ENCODE measurements at places on chromosomes 12 and 14.

DNA sequence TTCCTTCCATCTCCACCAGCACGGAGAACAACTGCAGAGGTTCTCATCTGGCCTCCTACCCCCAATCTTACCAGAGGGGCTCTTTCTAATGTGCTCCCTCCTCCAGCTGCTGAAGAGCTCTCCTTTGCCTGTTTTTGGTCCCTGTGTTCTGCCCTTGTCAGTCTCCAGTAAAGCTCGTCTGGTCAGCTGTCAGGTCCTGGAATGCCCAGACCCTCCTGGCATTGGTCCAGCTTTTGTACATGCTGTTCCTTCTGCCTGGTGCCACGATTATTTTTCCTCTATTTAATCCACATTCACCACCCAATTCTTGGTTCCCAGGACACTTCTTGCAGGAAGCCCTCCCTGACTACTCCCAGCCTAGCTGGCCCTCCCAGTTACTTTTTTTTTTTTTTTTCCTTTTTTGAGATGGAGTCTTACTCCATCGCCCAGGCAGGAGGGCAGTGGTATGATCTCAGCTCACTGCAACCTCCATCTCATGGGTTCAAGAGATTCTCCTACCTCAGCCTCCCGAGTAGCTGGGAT is 6.5 kb downstream of the SLC8B1 start:
- DNase-seq = no peak

DNA sequence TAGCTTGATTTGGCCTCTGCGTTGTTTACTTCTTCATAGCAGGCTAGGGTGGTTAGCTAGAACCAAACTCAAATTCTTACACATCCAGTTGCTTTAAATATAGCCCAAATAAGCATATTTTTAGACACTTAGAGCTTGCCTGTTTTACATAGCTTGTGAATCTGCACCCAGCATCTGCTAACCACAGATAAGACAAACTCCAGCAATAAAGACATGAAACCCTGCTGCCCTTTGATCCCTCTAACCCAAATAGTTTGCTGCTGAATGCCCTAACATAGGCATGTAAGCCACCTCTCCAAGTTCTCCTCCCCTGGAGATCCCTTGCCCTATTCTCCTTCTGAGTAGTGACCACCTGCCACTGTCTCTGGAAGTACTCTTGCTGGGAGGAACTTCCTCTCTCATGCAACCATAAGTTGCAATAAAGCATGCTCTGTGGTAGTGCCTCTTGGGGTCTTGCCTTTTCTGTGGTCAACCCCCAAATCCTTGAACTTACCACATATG is 185.6 kb downstream of the TMEM117 start:
- no peak for DNase-seq

DNA sequence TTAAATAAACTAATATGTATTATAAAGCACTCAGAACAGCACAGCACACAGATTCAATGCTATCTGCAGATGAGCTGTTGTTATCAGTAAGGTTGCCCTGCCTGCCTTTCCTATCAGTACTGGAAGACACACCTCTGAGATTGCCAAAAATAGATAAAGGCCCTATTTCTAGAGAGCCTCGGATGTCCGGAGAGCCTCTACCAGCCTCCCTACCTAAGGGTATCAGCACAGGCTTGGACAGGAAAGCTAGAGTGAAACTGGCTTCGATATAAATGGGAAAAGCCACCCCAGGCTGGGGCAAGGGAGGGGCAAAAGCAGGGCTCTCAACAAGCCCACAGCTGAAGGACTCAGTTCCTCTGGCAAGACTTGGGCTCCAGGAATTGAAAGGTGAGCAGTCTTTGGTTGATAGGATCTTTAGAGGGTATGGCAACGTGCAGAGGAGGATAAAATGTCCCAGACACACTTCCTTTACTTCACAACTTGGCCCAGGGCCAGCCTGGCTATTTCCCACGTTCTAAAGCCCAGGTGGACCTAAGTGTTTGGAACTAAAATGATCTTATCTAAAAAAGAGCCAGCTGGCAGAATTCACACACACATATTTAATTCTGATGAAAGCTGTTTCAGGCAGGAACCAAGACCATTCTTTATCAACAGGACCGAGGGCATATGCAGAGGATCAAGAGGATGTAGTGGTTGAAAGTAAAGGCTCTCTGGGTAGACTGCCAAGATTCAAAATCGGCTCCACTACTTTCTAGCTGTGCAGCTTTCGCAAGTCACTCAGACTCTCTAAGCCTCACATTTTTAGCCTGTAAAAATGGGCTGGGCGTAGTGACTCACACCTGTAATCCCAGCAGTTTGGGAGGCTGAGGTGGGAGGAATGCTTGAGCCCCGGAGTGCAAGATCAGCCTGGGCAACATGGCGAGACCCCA is 37.8 kb upstream of the ITPR2 start:
- DNase-seq = no peak

DNA sequence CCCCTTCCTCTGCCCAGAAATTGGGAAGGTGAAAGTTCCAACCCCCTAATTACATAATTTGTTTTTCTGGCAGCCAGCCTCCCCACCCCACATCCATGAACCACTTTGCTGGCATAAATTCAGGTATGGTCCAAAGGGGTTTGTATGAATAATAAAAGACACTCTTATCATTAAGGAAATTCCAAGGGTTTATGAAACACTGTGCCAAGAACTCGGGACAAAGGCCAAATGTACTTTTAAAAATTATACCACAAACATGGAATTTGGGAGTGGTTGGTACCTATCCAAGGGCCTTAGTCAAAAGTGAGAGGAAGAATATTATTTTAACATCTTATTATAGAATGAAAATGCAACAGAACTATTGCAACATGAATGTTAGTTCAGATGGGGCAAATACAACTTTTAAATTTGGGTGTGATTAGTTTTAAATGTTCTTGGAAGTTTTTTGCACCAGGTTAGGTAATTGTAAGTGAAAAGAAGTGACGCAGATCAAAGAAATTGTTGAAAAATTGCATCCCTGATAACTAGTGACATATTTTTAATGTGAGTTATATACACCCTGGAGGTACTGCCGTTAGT is 217.8 kb downstream of the TMEM117 start:
- DNase-seq = no peak

- DNase-seq = peak; percentile 34
Observed at GRCh38 chr14:72892879-72893635, 844 bp downstream of the DPF3 start.

DNA sequence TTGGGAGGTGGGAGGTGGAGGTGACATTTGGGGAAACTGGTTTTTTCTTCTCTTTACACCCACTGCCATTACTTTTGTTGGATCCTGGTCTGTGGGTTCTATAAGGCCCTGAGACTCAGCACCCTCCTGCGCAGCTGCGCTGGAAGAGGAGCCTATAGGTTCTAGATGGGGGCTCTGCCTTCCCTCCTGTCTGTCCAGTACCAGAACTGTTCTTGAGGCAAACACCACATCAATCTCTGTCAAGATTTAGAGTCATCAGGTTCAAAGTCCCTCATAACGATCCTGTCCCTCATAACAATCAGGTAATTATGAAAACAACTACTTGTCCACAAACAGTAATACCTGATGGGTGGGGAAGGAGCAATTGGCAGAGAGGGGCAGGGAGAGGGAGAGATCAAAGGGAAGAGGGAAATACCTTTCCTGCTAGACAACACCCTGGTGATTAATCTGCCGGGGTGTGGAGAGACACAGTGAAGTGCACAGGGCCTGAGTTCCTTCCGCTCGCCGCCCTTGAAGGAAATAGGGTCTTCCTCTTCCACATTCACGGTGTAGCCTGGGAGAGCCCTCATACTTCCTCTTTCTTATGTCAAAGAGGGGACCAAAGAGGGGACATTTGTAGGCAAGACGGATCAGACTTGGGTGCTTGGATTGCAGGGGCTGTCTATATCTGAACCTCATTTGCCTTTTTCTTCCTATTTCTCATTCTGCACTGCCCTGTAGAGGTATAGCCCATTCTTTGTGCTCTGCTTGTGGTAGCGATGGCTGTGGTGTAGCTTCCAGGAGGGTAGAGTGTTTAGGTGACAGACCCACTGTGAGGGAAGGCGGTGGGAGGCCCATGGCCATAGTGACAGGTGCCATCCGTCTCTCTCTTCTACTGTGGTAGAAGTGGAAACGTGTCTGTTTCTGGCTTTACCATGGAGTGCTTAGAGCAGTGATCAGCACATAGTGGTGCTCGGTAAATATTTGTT is 12.6 kb downstream of the GPRC5A start:
- DNase-seq = no peak

DNA sequence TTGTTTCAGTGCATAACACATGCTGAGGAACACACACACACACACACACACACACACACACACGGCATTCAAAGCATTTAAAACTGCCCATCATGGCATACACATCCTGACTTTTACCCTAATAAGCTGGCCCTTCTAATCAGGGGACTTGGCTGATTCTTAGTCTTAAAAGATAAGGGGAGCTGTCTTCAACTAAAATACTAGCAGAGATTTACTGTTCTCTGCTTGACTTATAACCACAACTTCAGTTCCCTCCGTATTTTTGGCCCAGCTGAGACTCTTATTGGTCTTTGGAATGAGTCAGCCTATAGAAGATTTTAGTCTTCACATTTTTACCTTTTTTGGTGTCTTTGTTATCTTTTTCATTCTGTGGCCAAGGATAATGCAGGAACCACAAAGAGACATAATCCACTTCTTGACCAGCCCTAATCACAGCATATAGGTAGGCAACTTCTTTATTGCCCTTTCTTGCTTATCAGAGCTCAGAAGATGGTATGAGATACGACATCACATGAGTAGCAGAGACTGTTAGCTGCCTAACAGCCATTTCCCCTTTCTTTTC is 25.1 kb upstream of the SLC8A3 start:
- DNase-seq = no peak

- DNase-seq = no peak
Observed at GRCh38 chr12:32201976-32202375, 95.3 kb downstream of the BICD1 start.

DNA sequence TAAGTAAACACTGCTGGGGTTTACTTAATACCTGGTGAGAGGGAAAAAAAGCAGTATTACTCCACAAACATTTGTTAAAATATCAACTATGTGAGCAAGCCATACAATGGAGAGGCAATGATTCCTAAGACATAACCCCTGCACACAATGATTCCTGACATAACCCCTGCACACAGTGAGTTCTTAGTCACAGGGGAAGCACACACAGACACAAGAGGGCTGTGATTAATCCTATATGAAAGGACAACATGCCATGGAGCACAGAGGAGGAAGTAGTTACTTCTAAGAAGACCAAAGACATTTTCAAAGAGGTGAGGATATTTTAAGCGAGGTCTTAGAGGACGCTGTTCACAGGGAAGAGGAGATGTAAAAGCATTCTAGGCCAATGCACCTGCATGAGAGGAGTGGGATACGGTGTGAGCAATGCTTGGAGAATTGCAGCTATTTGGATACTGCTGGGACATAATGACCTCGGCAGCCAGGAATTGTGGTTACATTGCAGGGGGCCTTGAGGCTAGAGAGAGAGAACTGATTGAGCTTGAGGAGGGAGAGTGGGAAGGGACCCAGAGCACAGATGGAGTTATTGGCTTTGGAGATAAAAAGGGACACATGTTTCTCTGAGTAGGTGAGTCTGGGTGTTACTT is 211.9 kb downstream of the APAF1 start:
- DNase-seq = no peak

- no peak for DNase-seq
Observed at GRCh38 chr14:34050606-34051005, 99.7 kb upstream of the EGLN3 start.

DNA sequence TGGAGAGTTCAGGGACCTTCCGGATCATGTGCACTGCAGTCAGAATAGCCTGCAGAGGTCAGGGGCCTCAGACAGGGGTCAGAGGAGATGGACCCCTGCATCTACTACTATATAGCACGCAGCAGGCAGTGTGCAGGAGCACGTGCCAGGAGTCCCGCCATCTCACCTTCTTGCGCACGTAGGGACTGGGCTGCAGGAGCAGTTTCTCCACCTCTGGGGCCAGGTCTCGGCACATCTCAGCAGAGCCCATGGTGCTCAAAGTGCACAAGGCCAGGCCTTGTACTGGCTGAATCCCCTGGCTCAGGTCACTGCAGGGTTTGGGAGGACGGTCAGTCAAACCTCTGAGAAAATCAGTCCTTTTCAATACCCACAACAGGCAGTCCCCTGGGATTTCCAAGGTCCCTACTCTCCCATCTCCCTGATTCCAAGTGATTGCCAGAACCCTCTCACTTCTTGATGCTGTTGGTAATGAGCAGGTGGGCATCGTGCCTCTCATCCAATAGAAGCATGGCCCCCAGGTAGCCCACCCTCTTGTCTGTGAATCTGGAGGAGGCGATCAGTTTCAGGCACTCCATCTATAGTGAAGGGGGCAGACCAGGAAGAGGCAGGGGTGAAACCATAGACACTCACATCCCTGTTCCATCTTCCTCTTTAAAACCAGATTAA is 1.3 kb downstream of the AP1G2 start:
- no peak for DNase-seq

DNA sequence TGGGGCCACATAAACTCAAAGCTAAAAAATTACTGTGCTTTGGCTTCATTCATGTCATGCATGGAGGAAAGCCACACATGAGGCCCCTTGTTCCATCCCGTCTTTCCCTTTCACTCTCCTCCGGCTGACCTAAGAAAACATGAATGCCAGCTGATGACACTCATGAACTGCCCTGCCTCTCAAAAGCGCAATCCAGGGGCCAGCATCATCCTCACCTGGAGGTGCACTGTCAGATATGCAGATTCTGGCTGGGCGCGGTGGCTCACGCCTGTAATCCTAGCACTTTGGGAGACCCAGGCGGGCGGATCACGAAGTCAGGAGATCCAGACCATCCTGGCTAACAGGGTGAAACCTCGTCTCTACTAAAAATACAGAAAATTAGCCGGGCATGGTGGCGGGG is 116.1 kb upstream of the FOXN3 start:
- no peak for DNase-seq

GRCh38 chr12:88063375-88063774 is 34.2 kb upstream of the C12orf50 start:
- no peak for DNase-seq

- DNase-seq = peak; percentile 72
Observed at GRCh38 chr12:6229224-6230218, 29.3 kb downstream of the CD9 start.

GRCh38 chr14:53894456-53894855 is 62.2 kb downstream of the BMP4 start:
- no peak for DNase-seq

DNA sequence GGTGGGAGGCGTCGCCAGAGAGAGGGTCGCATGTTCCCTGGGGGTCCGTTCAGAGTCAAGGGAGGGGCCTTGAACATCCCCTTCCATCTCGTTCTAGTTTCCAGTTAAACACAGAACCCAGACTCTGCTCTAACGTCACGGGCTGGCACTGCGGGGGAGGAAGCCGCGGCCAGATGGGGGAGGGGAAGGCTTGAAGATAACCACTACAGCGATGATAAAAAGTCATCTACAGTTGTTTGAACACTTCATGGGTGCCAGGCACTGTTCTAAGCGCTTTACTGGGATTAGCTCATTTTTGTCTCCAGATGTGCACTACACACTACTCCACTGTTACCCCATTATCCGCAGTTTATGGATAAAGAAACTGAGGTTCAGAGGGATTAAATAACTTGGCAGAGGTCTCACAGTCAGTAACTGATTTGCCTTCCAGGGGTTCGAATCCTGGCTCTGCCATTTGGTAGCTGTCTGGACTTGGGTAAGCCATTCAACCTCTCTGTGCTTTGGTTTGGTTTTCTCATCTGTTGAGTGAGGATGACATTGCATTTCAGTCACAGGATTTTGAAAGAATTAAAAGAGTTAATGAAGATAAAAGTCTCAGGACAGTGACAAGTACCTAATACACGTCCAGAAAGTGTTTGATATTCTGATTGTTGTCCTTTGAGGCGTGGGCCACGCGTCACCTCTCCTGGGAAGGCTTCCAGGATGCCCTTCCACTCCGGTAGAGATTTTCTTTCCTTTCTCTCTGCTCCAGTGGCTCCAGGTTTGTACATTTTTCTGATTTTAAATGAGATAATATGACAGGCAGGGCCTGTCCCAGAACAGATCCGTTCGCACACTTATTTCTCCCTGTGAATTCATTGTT is 798 bp upstream of the RASAL1 start:
- no peak for DNase-seq

- DNase-seq = no peak
Observed at GRCh38 chr14:104926619-104927431, 2.1 kb downstream of the PLD4 start.

Measured in left hindlimb (tissue), 1 donor.